ENCODE measurements at places on chromosomes 4 and X.

GRCh38 chr4:152503653-152504290 is 32.1 kb downstream of the FBXW7 start:
- no peak for DNase-seq

DNA sequence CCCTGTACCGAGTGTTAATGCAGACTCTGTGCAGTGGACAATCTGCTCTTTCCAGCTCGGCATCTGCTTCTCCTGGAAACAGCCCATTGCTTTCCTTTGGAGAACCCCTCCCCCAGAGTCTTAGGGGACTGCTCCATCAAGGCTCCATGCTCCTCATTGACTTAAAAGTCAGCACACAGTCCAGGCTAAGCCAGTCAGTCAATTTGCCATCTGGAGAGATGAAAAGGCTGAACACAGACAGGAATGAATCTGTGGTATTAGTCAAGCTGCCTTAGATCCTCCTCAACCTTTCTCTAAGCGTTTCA is 20.3 kb downstream of the ATP8A1 start:
- DNase-seq, result no peak

DNA sequence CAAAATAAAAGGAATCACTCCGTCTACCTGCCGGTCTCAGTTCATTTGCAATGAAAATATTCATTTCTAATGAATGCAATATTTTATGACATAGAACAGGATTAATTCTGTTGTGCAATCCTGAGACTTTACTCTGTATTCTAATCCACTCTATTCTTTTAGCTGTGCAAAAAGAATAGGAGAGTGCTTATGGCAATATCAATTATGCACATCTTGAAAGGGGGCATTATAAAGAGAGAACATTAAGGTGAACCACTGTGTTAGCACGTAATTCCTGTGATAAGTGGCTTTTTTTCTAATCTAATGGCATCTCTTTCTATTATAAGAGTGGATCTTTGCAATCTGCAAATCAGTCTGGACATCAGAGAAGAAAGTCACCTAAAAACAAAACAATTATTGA is 99.5 kb downstream of the KCNIP4 start:
- DNase-seq, result no peak

DNA sequence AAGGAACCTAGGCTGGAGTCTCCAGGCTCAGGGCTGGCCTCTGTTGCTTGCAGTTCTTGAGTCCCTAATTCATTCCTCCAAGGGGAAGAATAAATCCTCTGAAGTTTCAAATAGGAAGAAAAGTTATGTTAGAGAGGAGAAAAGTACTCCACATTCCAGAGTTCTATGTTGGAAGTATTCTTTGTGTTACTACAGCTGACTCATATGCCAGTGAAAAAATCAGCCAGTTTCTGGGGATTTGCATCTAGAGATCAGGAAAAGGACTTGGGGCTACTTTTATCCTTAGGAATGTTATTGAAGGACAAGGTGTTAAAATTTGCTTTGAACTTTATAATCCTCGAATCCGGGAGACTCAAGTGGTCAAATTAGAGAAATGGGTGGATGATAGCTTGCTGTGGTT is 11.7 kb upstream of the NUDT9 start:
- DNase-seq, result no peak

- DNase-seq, result no peak
Measured at GRCh38 chrX:41705680-41706374, 17.1 kb downstream of the GPR34 start.

DNA sequence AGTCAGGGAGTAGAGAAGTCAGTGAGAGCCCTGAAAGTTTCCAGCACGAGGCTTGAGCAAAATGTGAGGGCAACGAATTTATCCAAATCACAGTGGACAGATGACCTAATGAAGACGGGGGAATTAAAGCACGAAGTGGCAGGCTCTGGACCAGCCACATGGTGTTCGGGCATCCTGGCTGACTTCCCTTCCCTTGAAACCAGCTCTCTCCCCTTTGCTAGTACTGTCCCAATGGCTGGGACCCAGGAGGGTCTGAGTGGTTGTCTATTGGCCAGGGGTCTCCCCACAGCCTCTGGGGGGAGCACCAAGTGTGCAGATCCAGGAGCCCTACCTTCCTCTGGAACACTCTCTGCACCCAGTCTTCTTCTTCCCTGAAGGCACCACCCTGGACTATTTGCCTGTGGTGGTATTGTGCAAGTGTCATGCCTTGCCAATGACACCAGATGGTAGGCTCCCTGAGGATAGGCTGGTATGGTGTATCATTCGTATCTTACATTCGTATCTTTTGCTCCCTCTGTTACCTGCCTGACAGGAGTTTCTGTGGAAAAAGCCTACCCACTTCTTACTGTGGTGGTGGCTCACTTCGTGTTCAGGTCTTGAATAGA is 2.1 kb downstream of the APLN start:
- no peak for DNase-seq

- DNase-seq, result no peak
Measured at GRCh38 chr4:180350901-180351300, 1892.3 kb upstream of the TENM3 start.

DNA sequence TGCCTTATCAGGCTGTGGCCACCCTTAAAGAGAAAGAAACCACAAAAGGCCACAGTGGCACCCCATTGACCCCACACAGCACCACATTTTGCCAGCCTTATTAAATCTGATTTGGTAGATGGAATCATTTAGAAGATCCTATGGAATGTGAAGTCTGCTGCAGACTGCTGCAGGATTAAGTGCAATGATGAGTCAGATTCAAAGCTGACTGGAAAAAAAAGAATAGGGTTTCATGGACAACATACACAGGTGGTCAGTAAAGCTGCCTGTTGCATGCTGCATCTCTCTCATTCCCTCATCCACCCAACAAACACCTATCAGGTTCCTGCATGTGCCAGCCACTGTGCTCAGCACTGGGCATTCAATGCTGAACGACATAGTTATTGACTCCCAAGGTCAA is 56.6 kb downstream of the CHST7 start:
- DNase-seq, result no peak

DNA sequence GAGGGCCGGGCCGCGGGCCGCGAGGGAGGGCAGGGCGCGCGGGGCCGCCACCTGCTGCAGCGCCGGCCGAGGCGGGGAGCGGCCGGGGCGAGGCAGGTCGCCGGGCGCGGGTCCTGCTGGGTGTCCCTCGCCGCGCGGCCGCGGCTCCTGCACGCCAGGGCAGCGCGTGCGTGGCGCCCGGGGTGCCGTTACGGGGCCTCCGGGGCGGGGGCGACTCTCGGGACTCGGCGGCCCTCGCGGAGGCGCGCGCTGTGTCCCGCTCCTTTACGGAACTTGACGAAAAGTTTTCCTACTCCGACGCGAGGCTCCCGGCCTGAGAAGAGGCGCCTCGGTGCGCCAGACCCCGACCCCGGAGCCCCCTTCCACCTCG is 329 bp downstream of the TBC1D14 start:
- peak; percentile 33 for DNase-seq

- DNase-seq, result no peak
Measured at GRCh38 chrX:78074088-78074487, 30.0 kb upstream of the PGK1 start.

- DNase-seq, result no peak
Measured at GRCh38 chr4:42167709-42168108, 15.3 kb upstream of the BEND4 start.
